ENCODE measurements at places on chromosomes 13 and 19. TPM values are rescaled to one million over a fixed set of nuclear protein-coding genes. Genes with fewer than 3 reads are reported as not detected.

DNA sequence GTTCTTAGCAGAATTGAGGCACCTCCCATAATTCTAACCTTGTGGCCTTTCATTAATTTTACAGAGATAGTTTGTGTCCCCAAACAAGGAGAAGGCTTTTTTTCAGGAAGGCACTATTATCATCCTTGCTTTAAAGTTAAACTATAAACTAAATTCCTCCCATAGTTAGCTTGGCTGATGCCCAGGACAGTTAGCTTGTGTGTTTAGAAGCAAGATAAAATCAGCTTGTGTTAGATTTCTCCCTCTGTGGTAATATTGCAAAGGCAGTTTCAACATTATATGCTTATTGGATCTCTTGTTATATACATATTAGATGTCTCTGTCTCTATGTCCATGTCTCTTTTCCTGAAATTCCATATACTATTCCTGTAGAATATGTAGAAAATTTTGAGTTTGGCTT is 342.7 kb downstream of the TBC1D4 start:
- no peak for DNase-seq

- no peak for DNase-seq
Measured at GRCh38 chr19:30167206-30167868, 204.8 kb upstream of the ZNF536 start.

DNA sequence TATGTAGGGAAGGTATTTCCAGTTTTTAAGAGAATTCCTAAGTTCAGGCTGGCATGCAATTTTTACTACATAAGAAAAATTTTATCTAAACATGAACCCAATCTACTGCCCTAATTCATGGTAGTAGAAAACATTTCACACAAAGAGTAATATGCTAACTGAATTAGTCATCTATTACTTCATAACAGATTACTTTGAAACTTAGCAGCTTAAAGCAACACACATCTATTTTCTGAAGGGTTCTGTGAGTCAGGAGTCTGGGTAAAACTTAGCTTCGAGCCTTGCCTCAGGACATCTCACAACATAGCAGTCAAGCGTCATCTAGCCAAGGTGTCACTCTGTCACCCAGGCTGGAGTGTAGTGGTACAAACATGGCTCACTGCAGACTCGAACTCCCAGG is 537.5 kb downstream of the DCT start:
- no peak for DNase-seq

GRCh38 chr13:33355201-33355895 is 69.8 kb upstream of the STARD13 start:
- DNase-seq: no peak

GRCh38 chr19:2609389-2610116 is 92.9 kb downstream of the GNG7 start:
- no peak for DNase-seq

GRCh38 chr13:91719033-91719432 is 320.6 kb downstream of the GPC5 start:
- no peak for DNase-seq

DNA sequence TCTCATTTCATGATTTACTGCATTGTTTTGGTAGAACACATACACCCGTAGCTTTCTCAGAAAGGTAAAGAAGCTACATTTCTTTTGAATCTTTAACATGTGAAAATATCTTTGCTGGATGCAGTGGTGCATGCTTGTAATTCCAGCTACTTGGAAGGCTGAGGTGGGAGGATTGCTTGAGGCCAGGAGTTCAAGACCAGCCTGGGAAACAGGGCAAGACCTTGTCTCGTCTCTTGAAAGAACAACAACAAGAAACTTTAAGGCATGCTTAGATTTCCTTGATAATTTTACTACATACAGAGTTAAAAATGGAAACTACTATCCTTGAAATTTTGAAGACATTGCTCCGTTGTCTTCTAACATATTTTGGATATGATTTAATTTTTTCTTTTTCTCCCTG is 7.7 kb downstream of the RNF113B start:
- no peak for DNase-seq

DNA sequence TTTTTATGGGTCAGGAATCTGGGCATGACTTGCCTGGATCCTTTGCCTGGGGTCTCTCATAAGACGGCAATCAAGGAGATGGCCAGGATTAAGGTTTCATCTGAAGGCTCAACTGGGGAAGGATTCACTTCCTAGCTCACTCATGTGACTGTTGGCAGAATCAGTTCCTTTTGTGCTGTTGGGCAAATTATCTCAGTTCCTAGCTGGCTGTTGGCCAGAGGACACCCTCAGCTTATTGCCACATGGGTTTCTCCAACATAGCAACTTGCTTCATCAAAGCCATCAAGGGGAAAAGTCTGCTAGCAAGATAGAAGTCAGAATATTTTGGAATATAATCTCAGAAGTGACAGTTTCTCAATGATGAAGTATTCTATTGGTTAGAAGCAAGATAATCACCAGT is 12.2 kb upstream of the EVI5L start:
- no peak for DNase-seq

GRCh38 chr19:11814029-11814699 is at the start of gene ZNF440:
Gene ZNF440 (plus strand): TSS chr19:11814273. CDS start chr19:11814448, 175 bp downstream.
- peak; percentile 83 for DNase-seq

- no peak for DNase-seq
Measured at GRCh38 chr13:86945584-86945983, 725.6 kb upstream of the SLITRK5 start.

GRCh38 chr13:21683034-21683733 is 12.3 kb downstream of the FGF9 start:
- no peak for DNase-seq

DNA sequence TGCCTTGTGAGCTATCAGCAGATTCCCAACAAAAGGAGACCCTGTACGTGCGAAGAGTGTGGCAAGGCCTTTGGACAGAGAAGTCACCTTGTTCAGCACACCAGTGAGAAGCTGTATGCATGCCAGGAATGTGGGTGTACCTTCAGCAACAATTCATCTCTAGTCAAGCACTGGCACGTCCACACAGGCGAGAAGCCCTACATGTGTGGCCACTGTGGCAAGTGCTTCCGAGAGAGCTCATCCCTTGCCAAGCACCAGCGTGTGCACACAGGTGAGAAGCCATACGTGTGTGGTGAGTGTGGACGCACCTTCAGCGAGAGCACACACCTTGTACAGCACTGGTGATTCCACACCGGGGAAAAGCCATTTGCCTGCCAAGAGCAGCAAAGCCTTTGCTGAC is 7.6 kb upstream of the ZSCAN22 start:
- DNase-seq: no peak

- DNase-seq: no peak
Measured at GRCh38 chr19:35790981-35791813, 15.8 kb downstream of the ARHGAP33 start.

DNA sequence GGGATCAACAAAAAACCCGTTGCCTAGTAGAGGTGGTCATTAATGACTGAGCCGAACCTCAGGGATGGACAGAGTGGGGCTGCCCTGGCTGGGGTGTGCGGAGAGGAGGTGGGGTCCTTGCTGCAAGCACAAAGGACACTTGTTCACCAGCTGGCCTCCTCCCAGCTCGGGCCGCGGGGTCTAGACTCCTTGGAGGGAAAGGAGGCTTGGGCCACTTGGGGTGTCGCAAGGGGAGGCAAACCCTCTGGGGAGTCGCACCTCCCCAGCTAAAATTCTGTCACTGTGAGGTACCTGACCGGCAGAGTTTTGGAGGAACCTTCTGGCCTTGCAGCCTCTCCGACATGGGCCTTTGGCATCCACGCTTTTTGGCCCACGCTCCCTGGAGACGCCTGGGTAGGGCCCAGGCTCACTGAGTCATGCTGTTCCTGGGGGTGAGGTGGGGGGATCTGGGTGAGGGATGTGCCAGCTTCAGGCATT is 8.2 kb downstream of the KLHL26 start:
- DNase-seq: no peak

DNA sequence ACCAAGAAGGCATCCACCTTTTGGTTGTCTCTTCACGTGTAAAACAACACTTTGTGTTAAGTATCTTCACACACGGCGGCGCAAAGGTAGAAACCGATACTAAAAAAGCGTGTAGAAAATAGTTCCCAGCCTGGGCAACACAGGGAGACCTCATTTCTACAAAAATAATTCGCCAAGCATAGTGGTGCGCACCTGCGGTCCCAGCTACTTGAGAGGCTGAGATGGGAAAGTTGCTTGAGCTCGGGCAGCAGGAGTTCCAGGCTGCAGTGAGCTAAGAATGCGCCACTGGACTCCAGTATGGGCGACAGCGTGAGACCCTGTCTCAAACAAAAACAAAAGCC is 573 bp upstream of the ERCC5 start:
- DNase-seq: no peak

GRCh38 chr19:4083677-4084546 is 17.2 kb upstream of the ZBTB7A start:
- DNase-seq: peak; percentile 27

PPM1N gene
- total RNA-seq: 1.4 TPM

ADGRE3 gene
- not detected for total RNA-seq

KIR2DL4 gene
- total RNA-seq: not detected

CACNG7 gene
- not detected for total RNA-seq

TRMT1 gene
- total RNA-seq: 111 TPM

VSTM1 gene
- total RNA-seq: not detected

Data from activated B cell treated with CpG ODN at 0.5 μM for 24 hours (primary cell).